Calu3 (cell line): ENCODE measurements at places on chromosomes 5 and 9.

DNA sequence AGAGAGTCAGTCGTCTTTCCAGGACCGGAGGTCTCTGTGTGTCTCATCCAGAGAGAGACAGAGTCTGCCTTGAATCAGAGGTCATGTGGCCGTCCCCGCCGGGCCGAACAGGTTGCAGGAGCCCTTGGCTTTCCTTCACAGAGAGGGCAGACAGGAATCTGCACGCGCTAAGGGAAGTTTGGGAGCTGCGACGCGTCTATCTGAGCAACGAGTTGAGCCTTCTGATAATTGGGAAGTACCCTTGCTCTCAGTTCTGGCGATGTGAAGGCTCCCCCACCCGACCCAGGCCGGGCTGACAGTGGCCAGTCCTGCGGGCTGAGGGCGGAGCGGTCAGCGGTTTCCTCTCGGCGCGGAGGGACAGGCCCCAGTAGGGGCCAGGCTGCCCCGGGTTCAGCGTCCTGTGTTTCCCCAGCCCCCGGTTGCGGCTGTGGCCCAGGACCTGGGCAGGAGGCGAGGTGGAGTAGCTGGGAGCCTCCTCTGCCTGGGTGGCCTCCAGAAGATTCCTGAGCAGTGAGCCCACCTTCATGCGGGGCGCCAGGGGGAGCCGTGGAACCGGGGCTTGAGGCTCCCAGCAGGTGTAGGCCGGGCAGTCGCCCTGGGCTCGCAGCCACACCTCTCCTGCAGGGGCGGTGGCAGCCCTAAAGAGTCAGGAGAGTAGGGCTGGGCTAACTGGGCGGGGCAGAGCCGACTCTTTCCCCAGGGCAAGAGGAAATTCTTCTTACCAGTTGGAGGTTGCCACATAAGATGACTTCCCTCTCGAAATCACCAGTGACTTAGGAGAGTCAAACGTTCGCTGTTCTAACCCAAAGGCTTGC lies 13.9 kb downstream of the NR2F1 start:
- DNase-seq: peak; percentile 70

- DNase-seq: no peak
Measured at GRCh38 chr5:73205305-73205704, 32.3 kb downstream of the TMEM174 start.

GRCh38 chr5:177427211-177427822 lies 841 bp downstream of the GRK6 start:
- no peak for DNase-seq

DNA sequence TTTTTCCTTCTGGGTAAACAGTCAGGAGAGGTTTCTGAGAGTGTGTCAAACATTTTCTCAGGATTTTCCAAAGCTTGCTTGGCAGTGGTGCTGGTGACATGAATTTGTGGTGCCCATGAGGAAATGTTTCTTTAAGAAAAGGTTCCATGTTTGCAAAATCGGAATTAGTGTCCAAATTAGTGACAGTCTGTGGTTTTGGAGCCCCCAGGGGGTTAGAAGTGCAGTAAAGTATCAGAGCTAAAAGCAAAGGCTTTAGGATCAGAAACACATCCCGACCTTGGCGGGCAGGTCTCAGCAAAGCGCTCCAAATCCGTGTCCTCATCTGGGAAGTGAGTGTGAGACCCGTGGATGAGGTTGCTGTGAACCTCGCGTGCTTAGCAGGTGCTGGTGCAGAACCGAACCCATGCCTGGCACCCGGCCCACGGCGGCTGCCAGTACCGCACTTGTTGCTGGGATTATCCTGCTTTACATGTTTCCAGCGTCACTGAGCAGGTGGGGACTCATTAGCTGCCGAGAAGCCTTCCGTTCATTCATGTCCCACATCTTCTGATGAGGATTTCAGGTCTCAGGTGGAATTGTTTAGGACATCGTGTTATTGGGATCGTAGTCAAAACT lies 70.8 kb upstream of the COL5A1 start:
- DNase-seq: no peak

- DNase-seq: no peak
Measured at GRCh38 chr5:73179730-73180129, 6.7 kb downstream of the TMEM174 start.

DNA sequence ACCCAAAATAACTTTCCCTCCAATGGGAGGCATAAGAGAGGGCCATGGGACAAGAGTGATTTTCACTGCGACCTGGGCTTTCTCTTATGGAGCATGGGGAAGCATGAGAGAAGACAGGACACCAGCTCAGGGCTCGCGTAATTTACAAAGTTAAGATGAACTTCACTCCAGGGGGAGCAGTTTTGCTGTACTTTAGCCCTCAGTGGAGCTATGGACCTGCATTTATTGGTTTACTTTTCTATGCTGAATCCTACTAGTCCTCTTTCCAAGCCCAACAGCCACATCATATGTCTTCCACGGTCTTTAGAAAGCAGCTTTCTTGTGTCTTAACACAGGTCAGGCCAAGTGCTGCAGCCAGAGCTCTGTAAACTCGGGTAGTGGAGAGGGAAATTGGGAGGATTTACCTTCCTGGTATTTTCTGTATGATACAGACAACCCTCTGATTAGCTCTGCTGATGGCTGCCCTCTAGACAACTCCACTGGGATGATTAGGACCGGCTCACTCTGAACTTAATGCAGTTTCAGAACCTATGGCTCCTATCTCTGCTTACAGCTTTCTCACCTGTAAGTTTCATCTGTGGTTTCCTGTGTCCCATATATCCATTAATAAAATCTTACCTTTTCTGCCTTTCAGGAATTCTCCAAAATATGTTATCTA lies 581.0 kb upstream of the RORB start:
- DNase-seq: peak; percentile 16

DNA sequence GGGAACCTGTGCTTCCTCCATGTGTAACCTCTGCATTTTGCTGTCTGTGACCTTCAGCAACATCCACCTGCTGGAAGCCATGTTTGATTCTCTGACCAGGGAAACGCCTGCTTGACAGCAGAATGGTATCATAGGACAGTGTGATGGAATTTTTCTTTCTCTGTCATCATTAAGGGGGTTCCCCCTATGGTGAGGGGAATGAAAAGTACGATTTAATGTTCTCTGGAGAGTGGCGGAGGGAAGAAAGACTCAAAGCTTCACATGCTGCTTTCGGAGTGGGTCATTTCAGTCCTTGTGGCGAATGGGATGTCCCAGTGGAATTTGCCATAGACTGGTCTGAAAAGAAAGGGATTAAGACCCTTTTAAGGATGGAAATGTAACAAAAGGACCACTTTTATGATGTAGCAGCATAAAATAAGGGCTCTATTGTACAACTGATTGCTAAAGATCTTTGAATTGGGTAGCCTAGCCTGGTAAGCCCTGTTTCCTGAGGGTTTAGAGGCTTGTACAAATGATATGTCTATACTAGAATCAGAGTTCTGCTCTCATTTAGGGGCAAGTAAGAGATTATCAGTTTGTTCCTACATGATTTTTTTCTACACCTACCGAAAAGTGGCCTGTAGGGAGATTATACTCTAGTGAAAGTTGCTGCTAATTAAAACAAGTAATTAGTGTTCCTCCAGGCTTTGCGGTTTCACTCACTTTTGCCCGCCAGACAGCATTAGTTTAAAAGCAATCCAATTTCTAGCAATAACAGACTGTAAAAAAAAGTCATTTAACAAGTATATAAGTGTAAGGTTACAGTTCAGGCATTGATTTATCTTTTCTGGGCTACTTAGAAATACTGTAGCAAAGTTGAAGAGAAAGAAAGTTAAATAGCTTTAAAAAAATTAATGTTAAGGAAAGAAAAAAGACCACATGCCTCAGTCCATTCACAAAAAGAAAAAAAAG lies 904.5 kb downstream of the NR2F1-AS1 start:
- no peak for DNase-seq

DNA sequence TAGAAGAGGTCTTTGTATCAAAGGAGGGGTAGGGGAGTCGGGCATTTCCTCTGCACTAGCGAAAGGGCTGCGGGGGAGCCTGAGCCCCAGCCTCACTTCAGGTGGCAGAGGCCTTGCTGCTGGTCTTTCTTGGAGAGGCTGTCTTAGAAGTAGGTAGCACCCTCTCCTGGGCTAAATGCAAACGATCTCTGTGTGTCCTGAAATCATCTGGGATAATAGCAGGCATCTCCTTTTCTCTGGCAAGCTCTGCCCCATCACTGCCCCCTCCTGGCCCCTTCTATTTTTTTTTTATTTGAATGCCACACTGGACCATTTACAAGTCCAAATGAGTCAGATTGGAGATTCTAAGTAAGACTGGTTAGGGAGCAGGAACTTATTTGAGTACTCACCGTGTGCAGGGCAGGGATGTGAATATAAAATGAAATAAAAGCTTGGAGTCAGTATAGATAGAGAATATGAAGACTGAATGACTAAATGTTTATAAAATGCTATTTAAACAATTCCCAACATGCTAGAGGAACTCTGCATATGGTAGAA lies 137.1 kb downstream of the FGF1 start:
- peak; percentile 90 for DNase-seq

DNA sequence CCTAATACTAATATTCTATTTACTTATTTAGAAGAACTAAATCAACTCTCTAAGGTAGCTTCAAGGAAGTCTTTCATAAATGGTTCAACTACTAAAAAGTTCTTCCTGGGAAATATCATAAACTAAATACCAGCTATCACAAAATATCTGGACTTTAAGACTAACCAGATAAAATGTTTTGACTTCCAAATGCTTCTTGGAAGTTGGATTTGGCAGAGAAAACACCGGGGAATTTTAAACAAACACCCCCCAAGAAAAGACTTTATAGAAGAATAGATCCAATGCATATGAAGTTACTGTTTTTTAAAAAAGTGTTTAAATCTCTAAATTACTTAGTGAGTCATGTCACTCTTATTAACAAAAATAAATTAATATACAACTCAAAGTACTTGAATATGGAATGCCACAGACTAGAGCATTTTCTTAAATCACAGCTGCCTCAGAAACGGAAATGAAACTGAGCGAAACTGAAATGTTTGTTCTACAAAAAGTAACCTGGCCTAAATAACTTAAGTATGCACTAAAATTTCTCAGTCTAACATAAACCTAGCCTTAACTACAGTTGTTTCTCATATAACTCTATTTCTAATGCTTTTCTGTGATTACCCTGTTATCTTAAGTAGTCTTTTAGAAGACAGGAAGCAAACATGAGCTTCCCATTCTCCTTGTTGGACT lies 6.8 kb downstream of the ABCA1 start:
- DNase-seq: no peak

GRCh38 chr5:113663879-113664541 lies 150.5 kb downstream of the YTHDC2 start:
- peak; percentile 37 for DNase-seq

- no peak for DNase-seq
Measured at GRCh38 chr9:27436234-27436633, 87.9 kb upstream of the IFNK start.

GRCh38 chr9:15104826-15105420 lies 194.7 kb upstream of the FREM1 start:
- DNase-seq: peak; percentile 39

DNA sequence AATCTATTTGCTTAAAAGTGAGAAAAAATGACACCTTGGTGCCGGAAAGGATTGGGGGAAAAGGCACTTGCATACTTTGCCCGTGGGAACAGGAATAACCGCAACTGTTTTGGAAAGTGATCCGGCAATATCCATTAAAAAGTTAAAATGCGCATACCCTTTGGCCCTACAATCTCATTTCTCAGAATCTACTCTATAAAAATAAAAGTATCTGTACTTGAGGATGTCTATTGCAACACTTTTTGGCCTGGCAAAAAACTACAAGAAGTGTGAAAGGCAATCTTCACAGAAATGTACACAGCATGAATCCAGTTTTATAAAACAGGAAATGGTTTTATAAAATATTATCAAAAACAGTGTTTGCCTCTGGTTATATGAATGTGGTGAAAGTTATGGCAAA lies 58.3 kb upstream of the NFIL3 start:
- DNase-seq: no peak

DNA sequence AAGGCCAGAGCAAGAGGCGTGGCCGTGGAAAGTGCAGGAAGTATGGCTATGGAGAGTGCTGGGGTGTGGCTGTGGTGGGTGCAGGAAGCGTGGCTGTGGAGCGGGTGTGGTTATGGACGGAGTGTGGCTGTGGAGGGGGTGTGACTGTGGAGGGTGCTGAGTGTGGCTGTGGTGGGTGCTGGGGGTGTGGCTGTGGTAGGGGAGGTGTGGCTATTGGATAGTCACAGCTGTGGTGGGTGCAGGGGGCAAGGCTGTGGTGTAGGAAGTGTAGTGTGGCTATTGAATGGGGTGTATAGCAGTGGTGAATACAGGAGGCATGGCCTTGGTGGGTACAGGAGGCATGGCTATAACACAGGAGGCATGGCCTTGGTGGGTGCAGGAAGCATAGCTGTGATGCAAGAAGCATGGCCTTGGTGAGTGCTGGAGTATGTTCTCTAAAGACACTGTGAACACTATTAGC lies 40.8 kb upstream of the SPATA31C2 start:
- no peak for DNase-seq

DNA sequence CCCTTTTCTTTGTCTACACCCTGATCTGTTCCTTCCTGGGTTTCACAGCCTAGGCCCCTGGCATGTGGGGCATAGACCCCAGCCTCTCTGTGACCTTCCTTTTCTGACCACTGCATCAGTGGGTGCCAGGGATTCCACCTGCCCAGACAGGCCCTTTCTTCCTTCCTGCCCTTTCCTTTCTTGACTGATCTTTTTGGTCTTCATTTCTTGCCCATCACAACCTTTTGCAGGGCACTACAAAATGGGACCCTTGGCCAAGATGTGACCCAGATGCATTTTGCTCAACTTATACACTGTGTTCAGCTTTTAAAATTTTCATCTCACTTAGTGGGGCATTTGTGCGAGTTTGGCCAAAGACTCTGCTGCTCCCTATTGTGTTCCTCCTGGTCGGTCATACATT lies 73.2 kb upstream of the TNFAIP8 start:
- no peak for DNase-seq

- DNase-seq: peak; percentile 38
Measured at GRCh38 chr9:83167126-83167525, 104.2 kb upstream of the RASEF start.

DNA sequence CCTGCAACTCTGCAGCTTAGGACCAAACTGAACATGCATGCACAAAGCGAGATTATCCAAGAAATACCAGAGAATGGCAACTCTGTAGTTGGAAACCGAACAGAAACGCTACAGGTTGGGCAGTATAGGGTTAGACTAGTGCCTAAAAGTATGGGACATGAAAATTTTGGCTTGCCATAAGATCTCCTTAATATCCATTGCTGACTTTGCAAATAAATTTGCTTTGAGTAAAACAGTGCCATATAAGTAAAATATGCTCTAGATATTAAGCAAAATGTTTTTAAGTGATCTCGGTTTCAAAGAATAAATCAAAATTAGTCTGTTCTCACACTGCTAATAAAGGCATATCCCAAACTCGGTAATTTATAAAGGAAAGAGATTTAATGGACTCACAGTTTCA lies 456.0 kb downstream of the PRDM9 start:
- no peak for DNase-seq

DNA sequence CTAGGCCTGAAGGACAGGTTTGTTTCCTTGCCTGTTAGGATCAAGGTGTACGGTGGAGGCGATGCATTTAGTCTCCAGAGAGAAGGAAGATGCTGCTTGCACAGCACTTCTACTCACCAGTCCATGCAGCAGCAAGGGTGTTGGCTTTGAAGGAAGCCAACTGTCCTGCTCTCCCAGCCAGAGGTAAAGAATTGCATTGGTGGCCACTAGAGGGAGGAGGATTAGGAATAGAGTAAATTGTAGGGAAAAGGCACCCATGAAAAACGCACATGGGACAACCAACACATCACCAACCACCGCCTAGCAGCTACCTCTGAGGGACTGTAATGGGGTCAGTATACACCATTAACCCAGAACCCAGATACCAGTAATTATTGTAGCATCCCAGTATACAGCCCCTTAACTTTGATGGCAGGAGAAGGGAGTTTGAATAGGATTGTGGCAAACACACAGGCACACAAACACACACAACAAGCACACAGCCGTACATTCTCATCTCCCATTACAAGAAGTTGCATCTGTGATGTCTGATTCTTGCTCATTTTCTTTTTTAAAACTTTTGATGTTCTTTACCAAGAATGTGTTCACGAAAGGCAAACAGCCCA lies 267.7 kb downstream of the ADAMTS6 start:
- peak; percentile 50 for DNase-seq
